ENCODE measurements at places on chromosomes 13 and 19.

DNA sequence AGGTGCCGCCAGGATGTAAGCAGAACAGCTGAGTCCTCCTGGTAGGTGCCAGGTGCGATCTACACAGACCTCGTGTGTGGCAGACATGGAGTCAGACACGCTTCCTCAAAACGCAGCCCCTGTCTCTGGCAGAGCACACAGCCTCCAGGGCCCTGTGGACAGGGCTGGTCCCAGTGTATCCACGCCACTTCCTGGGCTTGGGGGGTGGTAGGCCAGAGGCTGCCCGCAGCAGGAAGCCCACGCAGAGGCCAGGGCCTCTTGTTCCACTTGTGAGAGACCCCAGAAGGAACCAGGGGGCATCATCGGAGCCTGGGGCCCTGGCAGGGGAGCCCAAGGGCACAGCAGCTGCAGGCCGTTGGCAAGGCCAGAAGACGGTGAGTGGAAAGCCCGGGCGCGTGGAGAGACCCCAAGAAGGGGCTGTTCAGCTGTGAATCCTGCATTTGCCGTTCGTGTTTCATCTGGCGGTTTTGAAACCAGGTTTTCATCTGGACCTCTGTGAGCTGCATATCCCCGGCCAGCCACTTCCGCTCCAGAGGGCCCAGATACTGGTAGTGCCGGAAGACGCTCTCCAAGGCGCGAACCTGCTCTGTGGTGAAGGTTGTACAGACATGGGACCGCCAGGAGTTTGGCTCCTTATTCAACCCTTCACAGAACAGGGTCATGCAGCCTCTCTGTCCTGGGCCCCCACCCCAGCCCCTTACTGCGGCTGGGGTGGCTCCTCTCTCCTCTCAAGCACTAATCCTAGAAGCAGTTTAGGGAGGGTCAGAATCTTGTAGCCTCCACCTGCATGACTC, 25.1 kb upstream of the SLITRK1 start:
- no peak for DNase-seq

GRCh38 chr19:48813123-48813913, 2.5 kb upstream of the BCAT2 start:
- DNase-seq: no peak

- DNase-seq: no peak
Observed at GRCh38 chr13:109773276-109773675, 13.1 kb downstream of the IRS2 start.

DNA sequence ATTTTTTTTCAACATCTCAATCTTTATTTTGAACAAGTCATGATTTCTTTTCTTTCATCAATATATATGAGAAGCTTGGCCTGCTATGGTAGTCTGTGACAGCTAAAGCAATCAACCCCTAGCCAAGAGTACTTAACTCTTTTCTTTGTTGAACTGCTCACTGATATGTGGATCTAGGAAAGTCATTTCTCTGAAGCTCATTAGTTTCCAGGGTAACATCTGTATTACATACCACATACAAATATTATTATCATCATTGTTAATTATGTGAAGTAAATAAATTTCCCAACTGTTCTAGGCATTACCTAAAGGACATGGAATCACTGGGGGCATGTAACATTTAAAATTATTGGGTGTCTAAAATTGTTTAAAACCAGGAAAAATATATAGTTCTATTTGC, 267.3 kb downstream of the DCT start:
- DNase-seq: no peak

DNA sequence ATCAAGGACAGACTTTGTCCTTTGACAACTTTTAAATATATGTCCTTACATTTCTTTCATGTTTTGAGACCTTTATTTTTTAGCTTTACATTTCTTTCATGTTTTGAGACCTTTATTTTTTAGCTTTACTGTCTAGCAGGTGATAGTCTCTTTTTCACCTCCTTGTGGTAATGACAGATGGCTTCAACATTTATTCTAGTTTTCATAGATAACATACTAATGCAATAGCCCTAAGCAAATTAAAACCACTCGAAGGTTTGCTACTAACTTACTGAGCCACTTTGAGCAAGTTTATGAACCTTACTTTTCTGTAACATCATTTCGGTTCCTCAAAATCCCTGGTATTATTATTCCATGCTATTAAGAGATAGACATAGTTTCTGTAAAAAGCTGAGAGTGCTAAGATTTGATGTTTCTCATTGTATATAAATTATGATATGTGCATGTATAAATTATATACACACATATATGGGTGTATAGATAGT, 4.5 kb downstream of the DACH1 start:
- peak; percentile 25 for DNase-seq

DNA sequence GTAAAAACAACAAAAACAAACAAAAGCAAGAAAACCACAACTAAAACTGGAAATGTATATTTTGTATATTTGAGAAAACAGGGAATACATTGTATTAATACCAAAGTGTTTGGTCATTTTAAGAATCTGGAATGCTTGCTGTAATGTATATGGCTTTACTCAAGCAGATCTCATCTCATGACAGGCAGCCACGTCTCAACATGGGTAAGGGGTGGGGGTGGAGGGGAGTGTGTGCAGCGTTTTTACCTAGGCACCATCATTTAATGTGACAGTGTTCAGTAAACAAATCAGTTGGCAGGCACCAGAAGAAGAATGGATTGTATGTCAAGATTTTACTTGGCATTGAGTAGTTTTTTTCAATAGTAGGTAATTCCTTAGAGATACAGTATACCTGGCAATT, 17.1 kb downstream of the KLF5 start:
- no peak for DNase-seq

GRCh38 chr13:36882829-36883390, 37.1 kb downstream of the SMAD9 start:
- no peak for DNase-seq

DNA sequence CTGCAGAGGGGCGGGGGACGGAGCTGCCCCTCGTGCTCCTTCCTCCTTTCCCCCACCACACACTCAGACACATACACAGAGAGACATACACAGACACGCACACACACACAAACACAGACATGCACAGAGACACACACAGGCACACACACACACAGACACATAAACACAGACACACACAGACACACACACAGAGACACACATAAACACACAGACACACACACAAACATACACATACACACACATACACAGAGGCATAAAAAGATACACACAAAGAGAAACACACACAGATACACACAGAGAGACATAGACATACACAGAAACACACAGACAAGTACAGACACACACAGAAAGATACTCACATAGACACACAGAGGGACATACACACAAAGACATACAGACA, 136.0 kb downstream of the UQCRFS1 start:
- DNase-seq: no peak

DNA sequence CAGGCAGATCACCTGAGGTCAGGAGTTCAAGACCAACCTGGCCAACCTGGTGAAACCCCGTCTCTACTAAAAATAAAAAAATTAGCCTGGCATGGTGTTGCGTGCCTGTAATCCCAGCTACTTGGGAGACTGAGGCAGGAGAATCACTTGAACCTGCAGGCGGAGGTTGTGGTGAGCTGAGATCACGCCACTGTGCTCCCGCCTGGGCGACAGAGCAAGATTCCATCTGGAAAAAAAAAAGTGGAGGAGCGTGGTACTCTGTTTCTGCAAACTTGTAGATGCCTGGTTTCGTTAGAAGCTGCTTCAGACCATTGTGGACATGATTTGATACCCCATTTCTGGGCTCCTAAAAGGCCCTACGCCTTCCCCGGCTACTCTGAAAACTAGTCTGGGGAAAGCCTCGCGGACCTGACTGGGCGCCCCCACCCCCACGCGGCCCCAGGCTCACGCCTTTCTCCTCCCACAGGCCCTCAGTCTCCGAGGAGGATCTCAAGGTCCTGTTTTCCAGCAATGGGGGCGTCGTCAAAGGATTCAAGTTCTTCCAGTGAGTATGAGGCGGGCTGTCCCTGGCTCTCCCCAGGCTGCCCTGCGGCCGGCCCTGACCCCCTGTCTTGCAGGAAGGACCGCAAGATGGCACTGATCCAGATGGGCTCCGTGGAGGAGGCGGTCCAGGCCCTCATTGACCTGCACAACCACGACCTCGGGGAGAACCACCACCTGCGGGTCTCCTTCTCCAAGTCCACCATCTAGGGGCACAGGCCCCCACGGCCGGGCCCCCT, 11.5 kb downstream of the PLPPR3 start:
- no peak for DNase-seq

GRCh38 chr13:49308097-49308875, 60.6 kb downstream of the CDADC1 start:
- no peak for DNase-seq

DNA sequence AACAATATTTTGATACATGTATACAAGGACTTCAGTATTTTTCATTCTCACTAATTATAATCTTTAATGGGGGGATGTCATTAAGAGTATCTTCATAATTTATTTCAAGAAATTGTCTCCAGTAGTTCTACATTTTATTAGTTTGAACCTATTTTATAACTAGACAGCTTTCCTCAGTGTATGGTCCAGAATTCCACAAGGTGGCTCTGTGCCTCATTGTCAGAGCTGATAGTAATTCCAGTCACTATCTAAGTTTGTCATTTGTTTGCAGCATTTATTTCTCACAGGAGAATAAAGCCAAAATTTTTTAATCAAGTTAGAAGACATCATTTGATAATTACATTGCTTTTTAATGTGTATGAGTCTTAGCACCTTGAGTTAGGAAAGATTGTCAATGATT, 1633.0 kb upstream of the PCDH20 start:
- DNase-seq: no peak

DNA sequence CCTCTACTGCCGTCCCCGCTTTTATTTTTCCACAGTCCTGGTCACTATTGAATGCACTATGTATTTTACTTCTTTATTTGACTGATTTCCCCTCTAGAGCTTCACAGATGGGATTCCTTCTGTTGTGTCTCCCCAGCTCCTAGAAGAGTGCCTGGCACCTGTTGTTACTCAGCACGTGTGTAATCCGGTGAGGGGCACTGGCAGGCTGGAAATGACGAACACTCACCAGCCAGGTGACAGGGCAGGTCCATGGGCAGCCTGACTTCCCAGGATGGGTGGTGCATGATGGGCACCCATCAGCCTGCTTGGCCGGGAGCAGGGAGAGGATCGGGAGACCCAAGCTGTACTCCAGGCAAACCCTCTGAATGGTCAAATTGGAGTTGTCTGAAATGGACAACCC, 67.2 kb downstream of the CEBPG start:
- DNase-seq: no peak

DNA sequence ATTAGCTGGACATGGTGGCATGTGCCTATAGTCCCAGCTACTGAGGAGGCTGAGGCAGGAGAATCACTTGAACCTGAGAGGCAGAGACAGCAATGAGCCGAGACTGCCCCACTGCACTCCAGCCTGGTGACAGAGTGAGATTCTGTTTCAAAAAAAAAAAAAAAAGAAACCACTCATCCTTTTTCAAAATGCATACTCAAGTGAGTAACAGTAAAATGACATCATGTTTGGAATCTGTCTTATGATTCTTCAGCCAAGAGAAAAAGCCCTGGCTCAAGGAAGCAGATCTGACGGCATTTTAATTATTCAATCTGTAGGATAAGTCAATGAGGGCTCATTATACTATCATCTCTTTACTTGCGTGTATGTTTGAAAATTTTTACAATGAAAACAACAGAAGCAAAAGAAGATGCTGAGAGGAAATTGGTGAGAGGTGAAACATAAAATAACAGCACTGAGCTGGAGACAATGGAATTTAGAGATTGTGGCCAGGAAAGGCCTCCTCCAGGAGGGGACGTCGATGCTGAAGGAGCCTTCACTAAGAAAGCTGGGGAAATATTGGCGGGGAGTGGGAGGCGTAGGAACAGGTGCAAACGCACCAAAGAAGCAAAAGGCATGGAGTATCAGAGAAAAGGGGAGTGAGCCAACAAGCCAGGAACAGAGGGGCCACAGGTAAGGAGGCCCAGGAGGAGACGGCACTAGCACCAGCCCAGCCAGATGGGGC, 12.9 kb upstream of the CCNE1 start:
- no peak for DNase-seq

GRCh38 chr19:1035998-1036621, 3.8 kb upstream of the ABCA7 start:
- no peak for DNase-seq

- peak; percentile 58 for DNase-seq
Observed at GRCh38 chr19:2051773-2052704, 995 bp upstream of the MKNK2 start.

- no peak for DNase-seq
Observed at GRCh38 chr13:102915393-102915930, 69.6 kb downstream of the ERCC5 start.

- DNase-seq: no peak
Observed at GRCh38 chr13:44932171-44932849, 57.0 kb downstream of the NUFIP1 start.

DNA sequence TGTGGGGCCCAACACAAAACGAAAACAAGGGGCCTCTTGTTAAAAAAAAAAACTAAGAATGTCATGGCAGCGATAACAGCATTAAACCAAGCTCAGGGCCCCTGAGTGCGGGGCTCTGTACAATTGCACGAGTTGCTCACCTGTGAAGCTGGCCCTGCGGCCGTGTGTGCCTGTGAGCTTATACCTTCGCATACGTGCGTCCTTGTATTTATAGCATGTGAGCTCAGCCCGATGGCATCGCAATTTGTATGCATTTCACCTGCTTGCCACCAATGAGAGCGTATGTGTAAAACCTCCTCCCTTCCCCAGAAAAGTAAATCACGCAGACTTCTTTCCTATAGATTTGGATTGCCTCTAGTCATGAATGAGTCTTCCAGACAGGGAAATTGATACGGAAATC, 17.1 kb downstream of the HNRNPM start:
- no peak for DNase-seq
